ENCODE measurements at places on chromosomes 6 and 20.

DNA sequence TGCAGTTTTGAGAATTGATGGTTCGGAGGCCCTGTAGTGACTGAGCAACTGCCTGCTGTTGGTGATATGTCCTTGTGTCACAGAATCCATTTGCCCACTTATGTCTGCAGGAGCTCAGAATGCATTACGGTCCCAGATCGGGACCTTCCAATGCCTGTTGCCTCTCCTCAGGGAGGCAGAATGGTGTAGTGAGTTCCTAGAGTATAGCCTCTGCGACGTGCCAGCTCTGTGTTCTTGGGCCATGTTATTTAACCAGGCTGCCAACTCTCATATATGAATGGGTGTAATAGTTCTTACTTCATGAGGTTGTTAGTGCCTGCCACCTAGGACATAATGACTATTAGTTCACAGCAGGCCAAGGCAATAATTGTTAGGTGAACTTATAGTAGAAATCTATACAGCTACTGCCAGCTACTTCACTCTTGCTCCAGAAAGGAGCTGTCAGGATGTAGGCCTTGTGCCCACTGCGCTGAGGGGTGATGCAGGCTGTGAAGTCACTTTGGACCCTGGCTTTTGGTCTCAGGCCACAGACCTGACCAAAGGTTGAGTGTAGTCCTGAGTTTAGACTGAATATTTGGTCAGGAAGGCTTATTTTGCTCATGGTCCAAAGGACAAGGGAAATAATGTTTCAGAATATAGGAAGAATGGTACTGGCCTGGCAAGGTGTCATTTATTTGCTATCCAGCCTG lies 82.1 kb downstream of the ASXL1 start:
- no peak for DNase-seq

DNA sequence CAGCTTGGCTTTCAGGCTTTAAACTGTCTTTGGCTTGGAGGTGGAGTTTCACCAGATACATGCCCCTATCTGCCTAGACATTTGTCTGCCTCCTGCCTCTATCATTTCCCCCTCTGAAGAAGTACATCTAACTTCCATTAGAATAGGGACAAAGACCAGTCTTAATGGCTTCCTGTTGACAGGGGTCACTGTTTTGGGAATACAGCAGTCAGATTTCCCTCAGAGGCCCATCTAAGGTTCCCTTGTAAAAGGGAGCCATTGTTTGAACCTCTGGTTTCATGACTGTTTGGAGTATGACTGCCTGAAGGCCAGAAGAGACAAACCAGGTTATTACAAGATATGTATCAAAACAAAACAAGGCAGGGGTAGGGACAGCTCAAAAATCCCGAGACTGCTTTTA lies 665.7 kb upstream of the GJE1 start:
- DNase-seq: no peak

GRCh38 chr6:142429195-142429594 lies 127.4 kb downstream of the ADGRG6 start:
- DNase-seq: no peak

GRCh38 chr6:160070427-160070826 lies 51.2 kb upstream of the SLC22A1 start:
- DNase-seq: no peak

DNA sequence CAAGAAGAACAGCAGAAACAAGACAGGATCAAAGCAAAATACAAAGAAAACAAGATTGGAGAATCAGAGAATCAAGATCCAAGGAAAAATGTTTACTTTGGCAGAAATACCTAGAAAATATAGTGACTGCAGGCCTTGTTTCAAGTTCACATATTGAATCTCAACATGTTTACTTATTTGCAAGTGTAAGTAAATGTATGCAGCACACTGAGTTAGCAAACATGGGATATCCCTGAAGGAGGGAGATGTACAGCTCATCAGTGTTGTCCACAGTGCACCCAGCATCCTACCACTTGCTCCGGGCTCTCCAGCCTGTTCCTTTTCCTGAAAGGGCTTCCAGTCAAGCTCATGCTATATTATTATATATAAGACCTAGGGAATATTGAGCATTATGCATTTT lies 319.5 kb downstream of the PRL start:
- no peak for DNase-seq

DNA sequence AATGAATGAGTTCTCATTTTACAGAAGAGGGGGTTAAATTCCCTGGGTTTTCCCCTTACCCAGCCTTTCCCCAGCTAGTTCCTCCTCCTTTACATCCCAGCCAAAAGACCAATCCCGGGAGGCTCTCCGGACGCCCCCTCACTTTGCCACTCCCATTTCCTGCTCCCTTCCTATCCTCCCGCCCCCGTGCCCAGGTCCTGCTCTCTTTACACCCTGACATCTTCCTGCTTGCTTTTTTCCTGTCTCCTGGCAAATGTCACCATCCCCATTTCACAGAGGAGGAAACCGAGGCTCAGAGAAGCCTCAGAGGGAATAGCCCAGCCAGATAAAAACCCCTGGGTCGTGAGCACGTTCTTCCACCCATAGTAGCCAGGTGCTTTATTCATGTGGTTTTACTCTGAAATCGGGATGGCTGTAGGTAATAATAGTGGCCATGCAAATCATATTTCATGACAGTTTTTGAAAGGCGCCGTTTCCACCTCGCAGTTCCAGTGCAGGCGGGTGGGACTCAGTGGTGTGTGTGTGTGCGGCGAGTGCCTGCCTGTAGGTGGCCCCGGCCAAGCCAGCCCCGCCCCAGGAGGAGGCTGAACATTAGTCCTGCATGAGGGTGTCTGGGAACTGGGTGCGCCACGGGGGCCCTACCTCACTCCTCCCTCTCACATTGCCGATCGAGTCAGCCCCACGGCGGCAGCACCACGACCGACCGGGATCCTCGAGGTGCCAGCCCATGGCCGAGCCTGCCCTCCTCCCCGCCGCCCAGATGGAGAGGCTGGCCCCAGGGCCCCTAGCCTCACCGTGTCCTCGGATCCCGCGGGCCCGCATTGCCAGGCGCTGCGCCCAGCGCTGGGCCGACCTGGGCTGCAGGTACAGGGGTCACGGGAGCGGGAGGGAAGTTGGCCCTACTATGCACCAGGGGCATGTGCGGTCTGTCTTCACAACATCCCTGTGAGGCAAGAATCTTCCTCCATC lies at the start of gene ARHGAP40:
Gene ARHGAP40 (plus strand): TSS at position 594 of the 969 bp plus-strand sequence.
- DNase-seq: no peak

DNA sequence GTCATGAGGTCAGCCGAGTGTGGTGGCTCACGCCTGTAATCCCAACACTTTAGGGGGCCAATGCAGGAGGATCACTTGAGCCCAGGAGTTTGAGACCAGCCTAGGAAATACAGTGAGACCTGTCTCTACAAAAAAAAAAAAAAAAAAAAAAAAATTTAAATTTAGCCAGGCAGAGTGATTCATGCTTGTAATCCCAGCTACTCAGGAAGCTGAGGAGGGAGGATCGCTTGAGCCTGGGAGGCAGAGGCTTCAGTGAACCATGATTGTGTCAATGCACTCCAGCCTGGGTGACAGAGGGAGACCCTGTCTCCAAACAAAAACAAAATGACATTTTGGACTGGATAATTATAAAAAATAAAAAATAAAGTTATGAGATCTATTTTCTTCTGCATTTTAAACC lies 56.2 kb downstream of the ADGRF1 start:
- DNase-seq: no peak

GRCh38 chr20:49572857-49573256 lies 4.9 kb upstream of the PTGIS start:
- DNase-seq: no peak

- DNase-seq: peak; percentile 24
Measured at GRCh38 chr6:5205035-5205507, 55.7 kb downstream of the LYRM4 start.

DNA sequence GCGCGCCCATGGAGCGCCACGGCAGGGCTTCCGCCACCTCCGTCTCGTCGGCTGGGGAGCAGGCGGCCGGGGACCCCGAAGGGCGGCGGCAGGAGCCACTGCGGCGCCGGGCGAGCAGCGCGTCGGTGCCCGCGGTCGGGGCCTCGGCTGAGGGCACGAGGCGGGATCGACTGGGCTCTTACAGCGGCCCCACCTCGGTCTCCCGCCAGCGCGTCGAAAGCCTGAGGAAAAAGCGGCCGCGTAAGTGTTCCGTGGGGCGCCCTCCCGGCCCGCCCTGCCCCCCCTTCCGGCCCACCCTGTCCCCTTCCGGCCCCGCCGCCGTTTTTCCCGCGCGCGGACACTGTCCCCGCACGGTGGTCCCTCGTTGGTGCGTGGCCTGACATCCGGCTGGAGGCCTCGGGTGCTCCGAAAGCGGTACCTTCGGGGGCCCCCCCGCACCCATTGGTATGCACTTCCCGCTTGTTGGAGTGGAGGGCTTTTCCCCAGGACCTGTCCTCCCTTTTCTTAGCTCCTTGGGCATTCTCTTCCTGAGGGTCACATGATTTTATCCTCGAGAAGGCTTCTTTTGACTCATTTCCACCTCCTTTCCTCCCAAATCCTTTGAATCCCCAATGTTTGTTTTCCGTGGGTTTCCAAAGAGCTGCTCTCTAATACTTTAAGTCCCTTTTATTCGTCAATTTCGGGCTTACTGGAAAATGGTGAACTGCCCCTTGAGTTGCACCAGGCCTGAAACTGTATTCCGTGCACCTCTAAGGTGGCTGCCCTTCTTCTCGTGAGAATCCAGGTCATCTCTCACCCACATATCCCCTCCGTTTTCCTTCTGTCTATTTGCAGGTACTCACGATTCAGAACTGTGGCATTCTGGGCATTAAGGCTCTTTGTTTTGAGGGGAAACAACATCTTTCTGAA lies 556 bp downstream of the PANK2 start:
- peak; percentile 73 for DNase-seq

- no peak for DNase-seq
Measured at GRCh38 chr20:1293641-1294379, 27.7 kb downstream of the SNPH start.

GRCh38 chr6:78482801-78483552 lies 384.4 kb upstream of the IRAK1BP1 start:
- no peak for DNase-seq

GRCh38 chr6:150336299-150336698 lies 32.5 kb upstream of the IYD start:
- no peak for DNase-seq

GRCh38 chr20:1982686-1983085 lies 11.2 kb downstream of the PDYN start:
- no peak for DNase-seq

- DNase-seq: no peak
Measured at GRCh38 chr6:35483490-35483889, 13.4 kb downstream of the TEAD3 start.

DNA sequence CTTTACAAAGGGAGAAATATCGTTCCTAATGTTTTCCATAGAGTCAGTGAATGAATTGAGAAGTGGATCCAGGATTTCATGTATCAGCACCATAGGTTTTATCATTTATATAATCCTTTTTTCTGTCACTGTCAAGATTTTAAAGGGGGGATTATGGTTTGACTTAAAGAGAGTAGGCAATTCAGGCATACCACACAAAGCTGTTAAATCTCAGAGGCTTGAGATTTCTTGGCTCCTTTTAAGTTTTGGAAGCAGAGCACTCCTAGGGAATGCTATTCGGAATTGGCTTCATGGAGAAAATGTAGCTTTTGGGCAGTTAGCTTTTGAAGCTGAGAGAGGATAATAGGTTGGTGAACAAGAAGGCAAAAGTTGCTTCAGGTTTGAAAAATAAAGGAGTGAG lies 274.7 kb downstream of the SOX4 start:
- no peak for DNase-seq

DNA sequence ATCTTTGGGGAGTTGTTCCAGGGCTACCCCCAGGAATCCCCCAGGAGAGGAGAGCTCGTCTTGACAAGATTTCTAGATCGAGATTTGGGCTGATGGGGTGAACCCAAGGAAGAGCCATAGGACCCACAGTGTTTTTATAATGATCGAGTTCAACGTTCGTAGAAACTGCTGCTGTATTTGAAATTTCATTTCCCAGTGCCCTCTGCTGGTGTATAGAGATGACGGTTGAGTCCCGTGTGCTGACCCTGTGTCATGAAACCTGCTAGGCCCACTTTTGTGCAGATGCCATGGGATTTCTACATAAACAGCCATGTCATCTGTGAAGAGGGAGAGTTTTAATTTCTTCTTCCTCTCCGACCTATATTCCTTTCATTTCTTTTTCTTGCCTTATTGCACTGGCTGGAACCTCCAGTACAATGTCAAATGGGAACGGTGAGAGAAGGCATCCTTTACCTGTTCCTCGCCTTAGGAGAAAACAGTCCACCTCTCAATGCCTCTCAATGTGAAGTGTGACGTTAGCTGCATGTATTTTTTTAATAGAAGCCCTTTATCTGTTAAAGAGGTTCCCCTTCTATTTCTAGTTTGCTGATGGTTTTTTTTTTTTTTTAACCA lies 28.6 kb upstream of the NTSR1 start:
- DNase-seq: no peak

- DNase-seq: no peak
Measured at GRCh38 chr6:70312165-70312745, 9.4 kb upstream of the COL9A1 start.

DNA sequence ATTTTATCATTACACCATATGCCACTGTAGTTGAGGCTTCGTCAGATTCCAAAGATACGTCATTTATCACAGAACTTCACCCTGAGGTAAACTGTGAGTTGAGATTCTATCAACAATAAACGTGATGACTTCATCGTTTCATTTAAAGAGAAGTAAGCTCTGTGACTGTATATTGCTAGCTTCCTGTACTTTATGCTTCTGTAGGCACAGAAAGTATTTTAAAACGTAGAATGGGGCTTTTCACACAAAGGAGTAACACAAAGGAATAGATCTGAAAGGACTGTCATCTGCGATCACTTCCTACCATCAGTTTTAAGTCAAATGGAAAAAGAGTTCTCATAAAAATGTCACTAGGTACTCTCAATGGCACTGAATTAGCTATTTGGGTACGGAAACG lies 234.4 kb upstream of the MCHR2 start:
- no peak for DNase-seq

Measured in right cardiac atrium (tissue), 5 donors.